ELR (cell line): ENCODE measurements at places on chromosomes 3 and 15.

DNA sequence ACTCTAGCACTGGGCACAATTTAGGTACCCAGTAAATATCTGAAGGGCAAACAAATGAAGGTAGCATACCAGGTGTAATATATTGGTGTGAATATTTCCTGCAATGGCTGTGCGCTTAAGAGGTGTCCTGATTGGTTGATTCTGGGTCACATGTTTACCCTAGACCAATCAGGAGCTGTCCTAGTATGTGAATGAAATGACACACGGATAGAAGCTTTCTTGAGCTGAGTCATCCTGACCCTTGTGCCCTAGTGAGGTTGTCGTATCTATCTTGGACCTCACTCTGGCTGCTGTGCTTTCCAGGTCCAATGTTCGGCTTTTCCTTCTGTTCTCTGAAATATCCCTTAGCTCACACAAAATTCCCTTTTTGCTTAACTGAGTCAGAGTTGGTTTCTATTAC is 58.1 kb upstream of the FOXP1 start:
- peak; percentile 17 for DNase-seq

DNA sequence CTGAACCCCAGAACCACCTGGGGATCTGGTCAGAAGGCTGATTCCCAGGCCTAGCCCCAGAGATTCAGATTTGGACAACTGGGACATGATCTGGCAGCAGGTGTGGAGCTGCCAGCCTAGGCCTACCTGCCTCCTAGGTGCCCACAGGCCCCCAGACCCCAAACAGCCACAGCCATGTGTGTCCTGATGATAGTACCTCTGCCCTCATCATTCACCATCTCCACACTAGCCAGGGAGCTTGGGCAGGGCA is 34.7 kb downstream of the HMCES start:
- DNase-seq = no peak

GRCh38 chr15:70121624-70122302 is 24.0 kb upstream of the TLE3 start:
- peak; percentile 49 for DNase-seq

DNA sequence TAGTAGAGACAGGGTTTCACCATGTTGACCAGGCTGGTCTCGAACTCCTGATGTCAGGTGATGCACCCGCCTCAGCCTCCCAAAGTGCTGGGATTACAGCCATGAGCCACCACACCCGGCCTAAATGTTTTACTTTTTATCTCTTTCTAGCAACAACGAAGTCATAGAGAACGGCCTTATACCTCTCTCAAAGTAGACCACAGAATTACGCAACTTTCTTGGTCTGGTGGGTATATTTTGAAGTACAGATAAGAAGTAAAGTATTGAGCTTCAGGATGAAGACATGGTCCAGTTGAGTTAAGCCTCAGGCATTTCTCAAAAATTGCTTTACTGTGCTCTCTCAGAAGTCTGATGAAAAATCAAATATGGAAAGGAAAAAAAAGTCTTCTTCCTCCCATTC is 30.6 kb downstream of the FAM240A start:
- DNase-seq = no peak

DNA sequence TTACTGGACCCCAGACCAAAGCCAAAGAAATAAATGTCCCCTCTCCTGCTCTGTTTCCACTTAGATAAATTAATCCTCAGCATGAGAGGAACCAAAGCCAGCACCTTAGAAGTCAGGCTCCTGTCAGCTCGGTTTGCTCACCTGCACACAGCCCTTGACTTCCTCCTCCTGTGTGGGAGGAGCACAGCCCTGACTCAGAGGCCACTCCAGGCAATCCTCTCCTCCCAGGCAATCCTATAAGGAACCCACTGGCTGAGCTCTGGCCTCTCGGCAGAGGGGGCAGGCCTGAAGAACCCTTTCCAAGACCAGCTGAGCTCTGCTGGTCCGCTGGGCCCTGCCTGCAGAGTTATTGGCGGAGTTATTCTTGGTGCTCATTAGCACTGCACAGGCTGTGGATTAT is 30.8 kb downstream of the LIPC start:
- no peak for DNase-seq

DNA sequence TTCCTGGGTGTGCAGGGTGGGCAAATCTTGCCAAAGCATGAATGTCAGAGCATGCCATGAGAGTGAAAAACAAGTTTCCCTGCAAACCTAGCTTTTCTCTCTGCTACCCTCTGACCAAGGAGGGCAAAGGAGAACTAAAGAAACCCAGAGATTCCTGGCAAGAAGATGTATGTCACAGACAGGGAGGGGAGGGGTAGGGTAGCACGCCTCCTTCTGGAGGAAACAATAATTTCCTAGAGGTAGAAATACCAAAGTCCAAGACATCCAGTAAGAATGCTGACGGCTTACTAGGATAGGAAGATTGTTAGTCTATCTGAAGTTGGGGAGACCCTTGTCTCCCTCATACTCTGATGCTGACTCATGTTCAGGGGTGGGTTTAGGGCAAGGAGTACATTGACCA is 203.9 kb downstream of the NR1D2 start:
- DNase-seq = no peak

GRCh38 chr15:60351066-60351465 is 46.7 kb downstream of the ANXA2 start:
- no peak for DNase-seq

DNA sequence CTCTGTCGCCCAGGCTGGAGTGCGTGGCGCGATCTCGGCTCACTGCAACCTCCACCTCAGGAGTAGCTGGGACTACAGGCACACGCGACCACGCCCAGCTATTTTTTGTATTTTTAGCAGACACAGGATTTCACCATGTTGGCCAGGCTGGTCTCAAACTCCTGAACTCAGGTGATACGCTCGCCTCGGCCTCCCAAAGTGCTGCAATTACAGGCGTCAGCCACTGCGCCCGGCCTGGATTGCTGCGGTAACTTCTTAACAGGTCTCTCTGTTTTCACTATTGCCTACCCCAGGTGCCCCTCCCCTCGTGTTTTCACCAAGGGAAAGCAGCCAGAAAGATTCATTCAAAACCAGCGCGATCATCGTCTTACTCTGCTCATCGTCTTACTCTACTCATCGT is 10.5 kb downstream of the ADAMTS7 start:
- DNase-seq = no peak

GRCh38 chr15:51223771-51224229 is 114.6 kb downstream of the CYP19A1 start:
- peak; percentile 74 for DNase-seq

DNA sequence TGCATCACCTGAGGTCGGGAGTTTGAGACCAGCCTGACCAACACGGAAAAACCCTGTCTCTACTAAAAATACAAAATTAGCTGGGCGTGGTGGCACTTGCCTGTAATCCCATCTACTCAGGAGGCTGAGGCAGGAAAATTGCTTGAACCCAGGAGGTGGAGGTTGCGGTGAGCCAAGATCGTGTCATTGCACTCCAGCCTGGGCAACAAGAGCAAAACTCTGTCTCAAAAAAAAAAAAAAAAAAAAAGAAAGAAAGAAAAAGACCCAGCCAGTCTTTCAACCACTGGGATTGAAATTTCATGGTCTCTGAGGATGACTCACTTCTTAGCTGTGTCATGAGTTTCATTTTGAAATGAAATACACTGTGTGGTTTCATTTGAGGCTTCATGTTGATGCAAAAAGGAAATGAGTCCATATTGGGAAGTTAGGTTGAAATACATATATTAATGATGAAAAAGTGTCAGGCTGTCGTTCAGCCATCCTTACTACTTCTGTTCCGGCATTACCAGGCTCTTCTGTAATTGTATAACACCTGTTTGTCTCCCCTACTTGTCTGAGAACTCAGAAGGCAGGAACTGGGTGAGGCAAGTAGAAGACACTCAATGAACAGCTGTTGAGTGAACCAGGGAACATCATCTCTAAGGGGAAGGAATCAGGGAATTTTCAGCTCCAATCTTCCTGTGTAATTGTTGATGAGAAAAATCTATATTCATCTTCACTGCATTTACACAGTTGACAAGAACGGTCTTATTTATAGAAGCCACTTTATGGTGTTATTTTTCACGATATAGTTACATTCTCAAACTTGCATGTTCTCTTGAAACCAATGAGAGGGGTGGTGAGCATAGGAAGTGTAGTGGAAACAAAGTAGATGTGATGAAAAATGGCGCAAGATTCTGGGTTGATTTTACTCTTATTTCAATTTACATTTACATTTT is 87.4 kb downstream of the NFKBIZ start:
- peak; percentile 96 for DNase-seq

- DNase-seq = no peak
Observed at GRCh38 chr15:27490867-27491595, 520.0 kb downstream of the GABRG3 start.

- DNase-seq = peak; percentile 18
Observed at GRCh38 chr15:47443839-47444238, 273.5 kb upstream of the SEMA6D start.

GRCh38 chr3:65503776-65504175 is 534.9 kb downstream of the MAGI1 start:
- DNase-seq = no peak

- no peak for DNase-seq
Observed at GRCh38 chr15:85878828-85879225, 84.1 kb upstream of the KLHL25 start.

DNA sequence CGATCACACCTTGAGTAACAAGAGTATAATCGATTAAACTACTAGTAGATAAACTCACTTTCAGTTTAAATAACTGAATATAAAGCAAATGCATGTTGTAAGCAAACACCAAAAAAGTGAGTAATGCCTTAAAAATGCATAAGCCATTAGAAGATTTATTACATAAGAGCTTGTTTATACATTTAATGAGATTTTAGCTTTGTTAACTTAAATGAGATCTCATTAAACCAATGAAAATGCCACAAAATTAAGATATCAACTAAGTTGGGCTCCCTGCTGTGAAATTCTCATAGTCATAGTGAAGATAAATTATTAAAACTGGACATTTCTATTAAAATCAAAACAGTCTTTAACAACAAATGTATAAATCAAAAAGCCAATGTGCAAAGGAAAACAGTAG is 701.2 kb downstream of the NLGN1 start:
- DNase-seq = peak; percentile 25

GRCh38 chr3:10554236-10554611 is 48.8 kb upstream of the ATP2B2 start:
- no peak for DNase-seq

DNA sequence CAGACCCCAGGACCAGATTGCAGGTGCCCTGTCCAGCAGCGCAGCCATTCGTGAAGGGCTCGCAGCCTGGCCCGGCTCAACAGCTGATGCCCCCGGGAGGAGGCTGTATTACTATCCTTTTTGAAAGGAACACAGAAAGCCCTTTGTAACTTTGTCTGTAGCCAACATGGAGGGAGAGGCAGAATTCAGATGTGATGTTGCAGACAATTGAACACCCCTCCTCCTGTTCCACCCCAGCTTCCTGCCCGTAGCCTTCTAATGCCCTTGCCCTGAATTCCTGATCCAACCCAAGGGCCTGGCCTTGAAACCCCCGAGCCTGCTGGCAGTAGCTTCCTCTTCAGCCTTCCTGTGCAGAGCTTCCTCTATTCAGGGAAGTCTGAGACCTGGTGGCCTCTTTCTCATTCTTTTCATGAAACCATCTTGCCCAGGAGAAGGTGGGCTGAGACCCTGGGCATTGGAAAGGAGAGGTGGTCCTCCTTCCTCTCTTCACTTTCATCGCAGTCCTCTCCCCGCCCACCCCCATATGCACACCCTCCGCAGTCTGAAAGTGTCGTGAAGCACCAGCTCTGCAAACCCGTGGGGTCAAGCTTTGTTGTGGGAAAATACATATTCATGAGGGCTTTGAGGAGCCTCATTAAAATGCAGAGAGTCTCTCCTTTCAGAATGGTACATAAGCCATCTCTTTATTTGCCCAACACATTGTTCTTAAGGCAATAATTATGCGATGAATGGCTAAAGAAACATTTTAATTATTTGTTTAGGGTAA is 109.2 kb downstream of the APBA2 start:
- DNase-seq = no peak

DNA sequence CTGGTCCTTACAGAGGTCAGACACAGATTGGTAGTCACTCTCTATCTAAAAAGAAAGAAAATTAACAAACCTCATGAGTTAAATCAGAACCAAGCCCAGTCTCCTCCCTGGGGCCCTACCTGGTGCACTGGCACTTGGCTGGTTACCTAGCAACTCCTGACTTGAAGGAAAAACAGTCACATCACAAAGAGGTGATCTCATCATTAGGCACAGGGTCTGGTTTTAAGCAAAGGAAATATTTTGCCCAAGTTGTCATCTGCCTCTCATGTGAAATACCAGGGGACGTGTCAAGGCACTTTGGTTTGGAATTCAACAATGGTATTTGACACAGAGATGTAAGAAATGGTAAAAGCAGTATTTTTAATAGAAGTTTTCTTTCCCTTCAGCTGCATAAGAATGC is 47.7 kb upstream of the FMN1 start:
- DNase-seq = peak; percentile 94

GRCh38 chr15:62087671-62088352 is 21.0 kb downstream of the C2CD4A start:
- DNase-seq = no peak

GRCh38 chr3:134020135-134020680 is 9.5 kb downstream of the SLCO2A1 start:
- no peak for DNase-seq

- DNase-seq = no peak
Observed at GRCh38 chr3:112508261-112508660, 9.0 kb upstream of the BTLA start.

- no peak for DNase-seq
Observed at GRCh38 chr3:193052354-193053045, 134.8 kb upstream of the MB21D2 start.

DNA sequence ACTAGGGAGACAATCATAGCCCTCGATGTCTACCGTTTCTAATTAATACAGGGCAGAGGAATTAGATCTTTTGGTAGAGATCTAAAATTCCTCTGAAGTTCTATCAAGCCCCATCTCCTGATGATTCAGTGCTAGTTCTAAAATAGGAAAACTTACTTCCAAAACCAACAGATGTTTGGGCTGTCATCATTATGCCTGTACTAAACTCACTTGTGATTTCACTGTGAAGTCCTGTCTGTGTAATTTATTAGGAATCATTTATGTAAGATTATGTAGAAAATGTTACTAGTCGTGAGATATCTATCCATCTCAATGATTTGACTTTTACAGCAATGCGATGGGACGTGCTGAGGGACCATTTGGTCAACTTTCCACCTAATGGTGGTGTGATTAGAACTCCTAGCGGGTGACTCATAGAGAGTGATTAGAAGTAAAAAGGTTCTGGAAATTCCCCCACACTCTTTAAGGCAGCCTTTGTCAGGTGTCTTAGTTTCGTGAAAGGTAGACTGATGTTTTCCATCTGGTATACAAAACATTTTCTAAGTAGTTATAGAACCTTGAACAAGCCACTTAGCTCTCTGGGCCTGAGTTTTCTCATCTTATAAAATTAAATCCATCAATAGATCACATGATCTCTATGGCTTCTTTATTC is 34.2 kb downstream of the LIPC start:
- no peak for DNase-seq
